NCI-H2107 (cell line): ENCODE measurements at places on chromosomes 16 and 17.

DNA sequence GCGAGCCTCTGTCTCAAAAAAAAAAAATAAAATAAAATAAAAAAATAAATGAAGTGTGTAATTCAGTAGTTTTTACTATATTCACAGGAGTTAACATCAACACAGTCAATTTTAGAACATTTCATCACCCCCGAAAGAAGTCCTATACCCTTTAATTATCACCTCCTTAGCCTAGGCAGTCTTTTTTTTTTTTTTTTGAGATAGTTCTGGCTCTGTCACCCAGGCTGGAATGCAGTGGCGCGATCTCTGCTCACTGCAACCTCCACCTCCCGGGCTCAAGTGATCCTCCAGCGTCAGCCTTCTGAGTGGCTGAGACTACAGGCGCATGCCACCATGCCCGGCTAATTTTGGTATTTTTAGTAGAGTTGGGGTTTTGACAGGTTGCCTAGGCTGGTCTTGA lies 150.7 kb downstream of the SNX29 start:
- DNase-seq = no peak

DNA sequence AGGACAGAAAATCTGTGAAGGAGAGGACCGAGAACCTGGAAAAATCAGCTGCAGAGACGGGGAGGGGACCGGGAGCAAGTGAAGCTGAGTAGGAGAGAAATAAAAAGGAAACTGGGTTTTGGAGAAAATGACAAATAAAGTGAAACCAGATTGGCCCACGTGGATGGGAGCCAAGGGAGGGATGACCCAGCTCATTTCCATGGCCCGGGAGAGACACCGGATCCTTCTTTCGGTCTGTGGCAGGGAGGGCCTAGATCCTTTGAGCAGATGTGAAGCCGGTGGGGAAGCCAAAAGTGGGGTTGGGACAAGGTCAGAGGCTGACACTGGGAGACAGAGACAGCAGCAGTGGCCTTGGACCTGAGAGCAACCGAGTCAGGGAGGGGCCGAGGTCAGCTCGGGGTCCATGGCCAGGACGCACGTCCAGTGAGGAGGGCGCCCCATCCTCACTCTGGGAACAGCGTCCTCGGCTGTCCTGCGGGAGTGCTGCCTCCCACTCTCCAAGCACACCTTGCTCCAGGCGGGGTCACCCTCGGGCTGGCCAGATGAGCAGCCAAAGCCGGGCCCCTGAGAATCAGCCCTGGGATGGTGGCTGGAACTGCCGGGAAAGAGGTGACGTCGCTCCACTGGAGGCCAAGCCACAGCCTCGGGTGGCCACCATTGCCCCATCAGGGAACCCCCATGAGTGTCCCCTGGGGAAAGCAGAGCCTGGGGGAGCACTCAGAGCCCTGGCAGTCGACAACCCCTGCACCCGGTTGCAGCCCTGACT lies 50.8 kb upstream of the CDR2 start:
- no peak for DNase-seq

- DNase-seq = no peak
Measured at GRCh38 chr16:31229501-31229900, 12.6 kb upstream of the PYDC1 start.

- DNase-seq = no peak
Measured at GRCh38 chr16:51509336-51509735, 358.3 kb upstream of the SALL1 start.
